ENCODE measurements at places on chromosomes 5 and 9. TPM values are rescaled to one million over a fixed set of nuclear protein-coding genes. Genes with fewer than 3 reads are reported as not detected.
A peak's percentile ranks its signal among the peaks of the same experiment; 100 is the strongest.

- no peak for DNase-seq
Measured at GRCh38 chr5:93964421-93964820, 223.0 kb upstream of the POU5F2 start.

DNA sequence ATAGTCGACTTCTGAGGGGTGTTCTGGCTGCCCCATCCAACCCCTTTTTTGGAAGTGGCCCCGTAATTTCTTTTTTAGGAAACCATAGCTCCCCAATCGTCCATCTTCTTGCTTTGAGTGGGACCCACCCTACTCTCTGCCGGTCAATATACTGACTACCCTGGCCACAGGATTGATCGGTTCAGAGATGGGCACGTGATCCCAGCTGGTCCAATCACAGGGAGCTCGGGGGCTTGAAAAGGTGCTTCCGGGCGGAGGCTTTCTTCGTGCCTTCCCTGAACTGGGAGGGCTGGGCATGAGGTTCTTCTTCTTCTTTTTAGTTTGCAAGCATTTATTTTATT lies 78.7 kb upstream of the SH3PXD2B start:
- no peak for DNase-seq

- peak; percentile 76 for DNase-seq
Measured at GRCh38 chr5:176543428-176544182, 5.5 kb upstream of the CDHR2 start.

DNA sequence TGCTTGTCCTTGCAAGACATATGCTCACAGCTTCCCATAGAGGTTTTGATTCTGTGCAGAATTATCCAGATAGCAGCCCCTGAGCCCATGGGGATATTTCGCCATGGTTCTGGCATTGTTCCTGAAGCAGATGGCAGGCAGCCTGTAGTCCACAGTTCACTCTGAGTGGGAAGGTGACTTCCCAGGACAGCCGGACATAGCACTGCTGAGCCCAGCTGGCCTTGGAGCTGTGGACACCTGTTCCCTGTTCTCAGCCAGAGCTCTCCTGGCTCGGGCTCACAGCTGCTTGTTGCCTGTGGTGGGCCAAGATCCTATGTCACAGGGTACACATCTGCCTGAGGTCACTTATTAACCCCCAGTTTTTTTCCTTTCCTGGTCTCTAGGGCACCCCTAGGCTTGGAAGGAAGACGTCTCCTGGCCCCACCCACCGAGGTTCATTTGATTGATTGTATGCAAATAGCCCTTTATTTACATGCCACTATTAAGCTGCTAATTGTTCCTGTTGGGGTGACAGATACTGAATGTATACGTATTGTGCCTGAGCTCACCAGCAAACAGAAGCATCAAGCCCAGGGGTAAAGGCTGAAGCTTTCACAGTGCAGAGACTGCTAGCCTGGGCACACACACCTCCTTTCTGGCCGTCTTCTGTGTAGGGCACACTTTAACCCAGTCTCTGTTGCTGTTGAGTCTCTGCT lies 96.6 kb upstream of the DMRT1 start:
- DNase-seq = peak; percentile 66

DNA sequence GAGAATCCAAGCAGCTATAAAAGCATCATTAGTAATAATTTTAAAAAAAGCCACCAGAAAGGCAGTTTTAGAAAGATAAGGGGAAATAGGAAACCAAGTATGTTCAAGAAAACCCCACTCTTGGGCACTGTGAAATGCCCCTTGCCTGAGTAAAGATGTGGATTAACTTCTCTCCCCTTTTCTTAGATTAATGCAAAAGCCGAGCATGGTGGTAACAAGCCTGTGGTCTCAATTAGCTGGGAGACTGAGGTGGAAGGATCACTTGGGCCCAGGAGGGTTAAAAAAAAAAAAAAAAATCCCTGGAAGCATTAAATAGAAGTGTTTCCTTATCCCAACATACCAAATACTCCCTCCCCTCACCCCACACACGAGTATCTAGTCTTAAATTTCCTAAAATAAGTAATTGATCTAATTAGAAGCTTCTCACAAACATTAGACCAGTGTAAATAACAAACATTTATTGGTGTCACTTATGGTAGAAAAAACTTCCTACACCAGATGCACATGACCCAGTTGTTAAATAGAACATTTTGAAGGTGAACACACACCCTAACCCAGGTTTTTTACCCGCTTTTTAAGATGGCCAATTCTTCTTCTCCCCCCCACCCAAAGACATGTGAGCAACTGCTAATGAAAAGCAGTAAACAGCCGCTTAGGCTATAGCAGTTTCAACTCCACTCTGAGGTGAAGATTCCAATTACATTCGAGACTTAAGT lies 5.2 kb downstream of the HSPA5 start:
- no peak for DNase-seq

DNA sequence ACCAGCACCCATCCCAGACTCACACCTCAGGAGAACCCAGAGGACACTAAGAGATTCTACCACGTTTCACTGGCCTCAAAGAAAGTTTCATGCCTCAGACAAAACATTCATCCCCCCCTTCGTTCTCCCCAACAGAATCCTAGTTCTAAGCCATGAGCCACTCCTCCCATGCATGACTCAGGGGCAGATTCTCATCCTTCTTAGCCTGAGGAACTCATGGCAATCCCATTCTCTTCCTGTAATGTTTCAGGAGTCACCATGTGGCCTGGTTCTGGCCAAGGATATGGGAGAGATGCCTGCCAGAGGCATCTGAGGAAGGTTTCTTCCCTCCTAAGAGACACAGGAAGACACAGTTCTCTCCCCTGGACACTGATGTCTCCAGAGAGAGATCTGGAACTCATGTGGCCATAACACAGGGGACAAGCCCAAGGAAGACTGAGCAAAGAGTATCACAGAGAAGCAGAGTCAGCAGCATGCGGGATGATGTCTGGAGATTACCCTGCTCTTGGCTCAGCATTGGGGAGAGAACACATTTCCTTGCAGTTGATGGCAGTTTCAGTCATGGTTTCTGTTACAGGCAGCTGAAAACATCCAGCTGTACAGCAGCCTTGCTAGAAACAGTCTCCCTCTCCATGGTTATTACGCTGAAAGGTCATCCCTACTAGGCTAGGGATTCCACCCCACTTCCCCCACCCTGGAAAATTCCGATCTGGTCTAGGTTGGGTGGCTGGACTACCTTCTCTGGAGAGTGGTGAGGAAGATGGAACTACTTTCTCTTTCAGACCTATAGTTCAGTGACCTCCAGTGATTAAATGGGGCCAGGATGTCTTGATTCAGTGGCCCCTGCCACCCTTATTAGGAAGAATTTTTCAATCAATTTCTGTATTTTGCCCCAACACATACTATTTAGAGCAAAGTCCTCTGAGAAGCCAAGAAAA lies 115.4 kb downstream of the ZNF608 start:
- DNase-seq = no peak

DNA sequence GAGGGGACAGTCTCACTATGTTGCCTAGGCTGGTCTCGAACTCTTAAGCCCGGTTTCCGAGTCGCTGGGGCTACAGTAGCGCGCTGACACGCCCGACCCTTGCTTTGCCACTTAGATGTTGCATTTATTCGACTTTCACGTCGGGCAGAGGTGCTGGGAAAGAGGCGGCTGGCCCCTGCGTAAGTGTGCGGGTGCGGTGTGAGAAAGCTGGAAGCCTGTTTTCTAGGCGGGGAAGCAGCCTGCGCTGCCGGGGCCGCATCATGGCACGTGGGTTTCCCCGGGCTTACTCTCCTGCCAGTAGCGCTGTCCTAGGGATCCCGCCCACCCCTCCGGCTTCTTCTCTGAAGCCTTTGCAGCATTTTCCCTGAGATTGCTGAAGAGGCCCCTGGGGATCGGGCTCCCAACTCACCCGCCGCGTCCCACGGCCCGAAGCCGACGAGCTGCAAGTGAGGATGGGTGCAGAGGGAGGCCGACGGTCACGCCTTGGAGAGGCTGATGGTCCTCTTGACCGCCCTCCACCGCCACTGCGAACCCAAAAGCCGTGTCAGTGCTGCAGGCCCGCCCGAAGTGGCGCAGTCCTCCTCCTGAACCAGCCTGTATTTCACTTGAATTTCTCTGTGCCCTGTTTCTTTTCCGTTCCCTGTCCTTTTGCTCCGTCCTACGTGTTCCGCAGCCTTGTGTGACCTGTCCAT lies 5.8 kb upstream of the TRIM41 start:
- no peak for DNase-seq

- no peak for DNase-seq
Measured at GRCh38 chr5:178564811-178565550, 25.2 kb downstream of the COL23A1 start.

- no peak for DNase-seq
Measured at GRCh38 chr5:10077791-10078545, 171.7 kb downstream of the ATPSCKMT start.

GRCh38 chr9:22098643-22099332 lies 89.7 kb upstream of the CDKN2B start:
- DNase-seq = no peak

- no peak for DNase-seq
Measured at GRCh38 chr5:107342371-107342770, 328.4 kb downstream of the EFNA5 start.

DNA sequence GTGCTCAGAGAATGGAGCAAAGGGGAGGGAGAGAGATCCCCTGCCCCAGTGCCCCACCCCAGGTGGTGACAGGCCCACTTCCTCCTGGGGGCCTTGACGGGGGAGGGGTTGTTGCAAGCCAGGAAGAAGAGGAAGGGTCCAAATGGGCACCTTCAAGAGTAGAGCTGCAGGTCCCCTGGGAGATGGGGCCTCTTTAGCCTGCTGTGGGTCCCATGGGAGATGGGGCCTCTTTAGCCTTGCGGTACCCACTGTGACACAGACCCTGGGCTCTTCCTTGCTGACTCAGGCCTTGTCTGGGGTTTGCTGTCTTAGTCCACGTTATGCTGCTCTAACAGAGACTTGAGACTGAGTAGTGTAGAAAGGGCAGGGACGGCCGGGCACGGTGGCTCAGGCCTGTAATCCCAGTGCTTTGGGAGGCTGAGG lies 9.6 kb upstream of the TOR4A start:
- no peak for DNase-seq

DNA sequence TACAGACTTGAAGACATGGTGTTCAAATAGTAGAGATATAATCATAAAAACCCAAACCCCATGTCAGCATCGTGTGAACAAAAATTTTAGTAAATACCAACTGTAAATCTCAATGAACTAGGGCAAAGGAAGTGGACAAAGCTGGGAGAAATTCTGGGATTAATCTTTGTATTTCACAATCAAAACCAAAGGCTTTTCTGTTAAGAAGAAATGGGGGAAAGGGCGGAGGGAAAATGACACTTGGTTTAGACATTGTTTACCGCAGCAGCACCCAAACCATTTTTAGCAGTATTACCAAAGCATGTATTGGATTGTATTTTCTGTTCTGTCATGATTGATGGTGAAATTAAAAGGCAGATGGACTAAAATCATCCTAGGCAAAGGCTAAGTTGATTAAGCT lies 134.2 kb upstream of the PRSS3 start:
- DNase-seq = no peak

GRCh38 chr9:135610290-135611141 lies 28.8 kb downstream of the GLT6D1 start:
- peak; percentile 6 for DNase-seq

DNA sequence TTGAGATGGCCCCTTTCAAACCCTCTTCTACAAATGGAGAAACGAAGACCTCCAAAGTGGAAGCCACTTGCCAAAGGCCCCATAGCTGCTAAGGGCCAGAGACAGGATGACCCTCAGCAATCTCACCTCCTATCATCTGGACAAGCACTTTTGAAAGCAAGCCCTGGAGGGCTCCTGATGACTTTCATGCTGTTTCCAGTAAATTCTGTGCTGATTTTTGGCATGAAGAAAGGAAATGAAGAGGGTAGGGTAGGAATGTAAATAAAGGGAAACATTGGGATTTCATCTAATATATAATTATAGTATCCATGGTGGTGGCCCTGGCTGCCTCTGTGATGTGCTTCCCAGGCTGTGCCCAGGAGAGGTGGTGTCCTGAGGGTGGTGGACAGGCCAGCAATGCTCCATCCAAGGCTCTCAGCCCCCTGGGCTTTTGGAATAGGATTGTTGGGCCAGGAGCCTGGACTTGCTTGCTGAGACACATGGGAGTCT lies 208.0 kb upstream of the TRIM32 start:
- DNase-seq = no peak

- no peak for DNase-seq
Measured at GRCh38 chr9:128920381-128921058, at the start of gene PHYHD1. Gene PHYHD1, plus strand, starts transcription at chr9:128920982. Its CDS starts 1,342 bp downstream, at chr9:128922324.

GRCh38 chr5:123134653-123135181 lies 45.7 kb downstream of the PRDM6 start:
- no peak for DNase-seq

DNA sequence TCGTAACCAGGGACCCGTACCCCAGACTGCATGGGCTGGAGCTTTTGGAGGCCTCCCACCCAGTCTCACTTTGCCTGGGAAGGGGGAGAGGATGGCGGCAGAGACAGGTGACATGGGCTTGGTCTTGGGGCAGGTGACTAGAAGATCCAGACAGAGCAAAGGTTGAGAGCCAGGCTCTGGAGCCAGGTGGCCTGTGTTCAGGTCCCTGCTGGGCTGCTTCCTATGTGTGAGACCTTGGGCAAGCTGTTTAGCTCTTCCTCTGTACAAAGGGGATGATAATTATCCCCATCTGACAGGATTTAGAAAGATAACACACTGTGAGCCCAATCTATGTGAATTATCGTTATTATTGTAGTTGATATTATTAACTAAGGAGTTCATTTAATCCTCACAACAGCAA lies 16.1 kb upstream of the NDST1 start:
- no peak for DNase-seq

DNA sequence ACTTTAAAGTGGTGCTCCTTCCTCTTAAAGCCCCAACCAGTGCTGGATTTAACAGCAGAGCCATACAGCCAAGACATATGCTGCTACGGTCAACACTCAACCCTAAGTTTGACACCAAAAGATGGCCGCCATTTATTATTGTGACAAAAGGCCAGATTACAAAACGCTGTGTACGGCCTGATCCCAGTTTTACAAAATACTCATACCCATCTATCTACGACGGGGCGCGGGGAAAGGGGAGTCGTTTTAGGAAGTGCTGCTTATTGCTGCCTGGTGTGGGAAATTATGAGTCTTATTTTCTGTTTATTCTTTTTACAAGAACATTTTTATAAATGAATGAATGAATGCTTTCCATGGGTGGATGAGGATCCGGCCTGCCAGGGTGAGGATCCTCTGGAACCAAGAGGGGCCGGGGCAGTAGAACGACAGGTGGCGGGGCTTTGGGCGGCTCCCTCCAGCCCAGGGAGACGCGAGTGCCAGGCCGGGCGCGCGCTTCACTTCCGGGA lies 457 bp upstream of the IDNK start:
- DNase-seq = peak; percentile 49

- DNase-seq = no peak
Measured at GRCh38 chr5:143304836-143305475, 98.5 kb downstream of the NR3C1 start.

GRCh38 chr5:157956271-157956885 lies 97.4 kb upstream of the CLINT1 start:
- DNase-seq = no peak

MOB3B gene
- total RNA-seq = 19.3 TPM

OR13C8 gene
- total RNA-seq = not detected

SPACA9 gene
- 10.4 TPM for total RNA-seq

PCDHA4 gene
- 8.0 TPM for total RNA-seq

CDH9 gene
- total RNA-seq = not detected

C5orf58 gene
- 0.52 TPM for total RNA-seq

CDX1 gene
- total RNA-seq = 0.29 TPM

CD274 gene
- 2.3 TPM for total RNA-seq

PCDHB9 gene
- 2.1 TPM for total RNA-seq

OBP2B gene
- not detected for total RNA-seq

ATG10 gene
- 7.6 TPM for total RNA-seq

NOTCH1 gene
- total RNA-seq = 51.6 TPM

FGF10 gene
- 3.5 TPM for total RNA-seq

FBLL1 gene
- total RNA-seq = 0.23 TPM

GEMIN5 gene
- total RNA-seq = 11.1 TPM
